ENCODE measurements at places on chromosomes 7 and 10. TPM values are rescaled to one million over a fixed set of nuclear protein-coding genes. Genes with fewer than 3 reads are reported as not detected.

SSC4D gene
- total RNA-seq = 1.2 TPM

NEURL1 gene
- total RNA-seq = 1.3 TPM

GRCh38 chr10:72329290-72330068 is 25.2 kb downstream of the DNAJB12 start:
- no peak for DNase-seq

GRCh38 chr7:51368334-51368733 is 51.7 kb upstream of the COBL start:
- no peak for DNase-seq

GRCh38 chr7:150451833-150452461 is 1.5 kb downstream of the GIMAP8 start:
- no peak for DNase-seq

HYAL4 gene
- not detected for total RNA-seq

SPAM1 gene
- total RNA-seq = not detected

DNA sequence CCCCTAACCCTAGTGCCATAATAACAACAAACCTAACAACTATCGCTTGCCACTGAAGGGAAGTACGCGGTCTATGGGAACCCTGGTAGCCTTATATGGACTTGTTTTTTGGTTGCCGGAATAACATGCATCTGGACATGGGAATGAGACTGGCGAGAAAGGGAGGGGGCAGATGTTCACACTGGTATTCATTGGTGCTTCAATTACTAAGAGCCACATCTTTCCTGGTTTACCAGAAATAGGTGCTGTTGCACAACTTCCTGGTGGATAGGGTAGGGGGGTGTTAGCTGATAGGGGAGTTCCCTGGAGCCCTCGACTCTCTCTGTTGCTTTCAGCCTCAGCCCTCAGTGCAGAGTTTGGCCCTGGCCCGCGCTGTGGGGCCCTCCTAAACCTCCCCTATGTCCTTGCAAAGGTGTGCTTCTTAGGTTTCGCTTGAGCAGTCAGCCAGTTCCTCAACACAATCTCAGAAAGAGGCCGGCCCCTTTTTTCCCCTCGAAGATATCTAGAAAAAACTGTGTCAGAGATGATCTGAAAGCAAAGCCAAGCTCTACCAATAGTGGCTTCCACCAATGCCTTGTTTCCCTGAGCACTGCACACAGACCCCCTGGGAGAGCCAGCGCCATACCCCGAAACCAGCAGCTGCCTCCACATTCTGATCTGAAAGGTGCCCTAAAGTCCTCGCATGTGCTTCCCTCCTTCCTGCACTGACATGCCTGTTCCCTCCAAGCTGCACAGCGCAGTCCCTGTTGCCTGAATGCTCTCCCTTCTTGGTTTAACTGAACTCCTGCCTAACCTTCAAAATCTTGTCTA is 13.5 kb downstream of the TBXAS1 start:
- peak; percentile 66 for DNase-seq

GRCh38 chr7:39987641-39988347 is 37.7 kb downstream of the CDK13 start:
- no peak for DNase-seq

GRCh38 chr7:102170393-102170970 is 116.2 kb upstream of the SH2B2 start:
- DNase-seq = no peak

LIPN gene
- total RNA-seq = not detected

- no peak for DNase-seq
Observed at GRCh38 chr10:93333278-93333978, 148.7 kb downstream of the MYOF start.

Measured in epithelial cell of proximal tubule (primary cell).